ENCODE measurements at places on chromosomes 4 and X.

DNA sequence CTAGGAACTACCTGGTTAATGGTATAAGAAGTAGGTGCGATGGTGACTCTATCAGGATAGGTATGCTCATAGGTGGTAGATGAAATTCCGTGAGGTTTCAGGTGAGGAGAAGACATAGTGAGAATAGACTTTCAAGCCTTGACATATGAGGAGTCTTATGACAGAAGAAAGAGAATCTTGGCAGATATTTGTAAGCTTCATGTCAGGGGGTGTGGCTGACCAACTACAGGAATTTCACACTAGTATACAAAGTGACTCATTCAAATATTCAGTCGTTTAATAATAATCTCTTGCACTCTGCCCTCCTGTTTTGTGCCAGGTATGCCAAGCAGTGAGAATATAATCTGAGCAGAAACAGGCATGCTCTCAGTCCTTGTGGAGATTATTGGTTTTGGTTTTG, 22.8 kb downstream of the PACRGL start:
- no peak for DNase-seq

GRCh38 chr4:144411119-144411518, 234.8 kb upstream of the HHIP start:
- no peak for DNase-seq

DNA sequence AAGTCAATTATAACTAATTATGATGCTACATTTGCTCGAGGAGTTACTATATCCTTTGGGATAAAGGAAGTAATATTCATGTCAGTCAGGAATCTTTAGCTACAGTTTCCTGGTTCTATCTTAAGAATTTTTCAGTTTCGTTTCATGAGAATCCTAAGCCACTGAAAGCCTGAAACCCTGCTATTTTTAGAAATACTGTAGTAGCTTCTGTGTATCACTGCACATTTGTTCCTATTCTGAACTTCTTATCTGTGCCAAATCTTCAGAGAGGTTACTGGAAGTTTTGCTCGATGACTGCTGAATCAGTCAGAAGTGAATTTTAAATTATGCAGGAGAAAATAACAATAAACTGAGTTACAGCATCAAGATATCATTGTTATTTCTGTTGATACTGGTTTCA, 249.2 kb downstream of the TENM3 start:
- DNase-seq, result no peak

GRCh38 chr4:156941940-156942548, 29.6 kb downstream of the PDGFC start:
- DNase-seq, result no peak

- peak; percentile 98 for DNase-seq
These were observed at the start of gene CFAP99 for GRCh38 chr4:2418650-2419571. TSS of gene CFAP99 (plus strand) at chr4:2418955.

- DNase-seq, result no peak
These were observed 1.8 kb downstream of the PNCK start for GRCh38 chrX:153671589-153672530.

- DNase-seq, result no peak
These were observed 9.8 kb downstream of the CAPN6 start for GRCh38 chrX:111260451-111260850.

- DNase-seq, result no peak
These were observed 238.8 kb downstream of the LDB2 start for GRCh38 chr4:16659694-16660093.

DNA sequence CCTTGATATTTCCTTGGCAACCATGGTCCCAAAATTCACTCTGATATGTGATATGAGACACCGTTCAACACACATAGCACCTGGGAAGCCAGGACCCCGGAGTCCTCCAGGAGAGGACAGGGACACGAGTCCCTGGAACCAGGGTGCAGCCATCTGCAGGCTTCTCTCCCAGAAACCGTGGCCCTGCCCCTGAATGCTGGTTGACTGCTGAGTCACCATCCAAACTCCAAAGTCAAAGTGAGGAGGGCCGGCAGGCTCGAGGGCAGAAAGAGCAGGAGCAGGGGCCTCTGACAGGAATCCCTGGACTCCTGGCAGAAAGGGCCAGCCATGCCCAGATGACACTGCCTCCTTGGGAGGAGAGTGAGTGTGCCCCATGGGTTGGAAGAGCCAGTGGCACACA, 6.9 kb upstream of the PNMA6A start:
- DNase-seq, result no peak

- no peak for DNase-seq
These were observed 234.2 kb upstream of the MID1 start for GRCh38 chrX:10854594-10854993.

DNA sequence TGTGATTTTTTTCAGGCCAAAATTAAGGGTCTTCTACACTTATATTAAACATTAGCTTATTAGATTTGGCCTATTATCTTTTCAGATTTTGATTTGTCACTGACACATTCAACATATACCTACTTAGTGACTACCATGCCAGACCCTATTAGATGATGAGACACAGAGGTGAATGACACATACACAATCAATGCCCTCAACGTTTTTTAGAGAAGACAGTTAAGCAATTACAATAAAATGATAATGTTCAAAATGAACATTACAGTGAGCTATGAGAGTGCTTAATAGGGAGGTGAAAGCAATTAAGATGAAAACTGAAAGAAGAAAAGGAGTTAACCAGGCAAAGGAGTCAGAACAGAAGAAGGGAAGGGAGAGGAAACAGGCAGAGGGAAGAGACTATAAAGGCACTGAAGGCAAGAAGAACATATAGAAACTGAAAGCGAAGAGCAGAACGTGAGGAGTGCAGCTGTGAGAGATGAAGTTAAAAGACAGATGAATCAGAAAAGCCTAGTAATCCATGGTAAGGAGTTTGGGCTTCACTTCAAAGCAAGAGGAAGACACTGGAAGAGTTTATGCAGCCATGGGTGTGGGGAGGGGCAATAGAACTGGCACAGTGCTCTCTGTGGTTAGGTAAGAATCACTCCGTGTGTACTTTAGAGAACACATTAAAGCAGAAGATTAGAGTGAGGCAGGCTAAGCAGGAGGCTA, 119.0 kb downstream of the REELD1 start:
- no peak for DNase-seq

DNA sequence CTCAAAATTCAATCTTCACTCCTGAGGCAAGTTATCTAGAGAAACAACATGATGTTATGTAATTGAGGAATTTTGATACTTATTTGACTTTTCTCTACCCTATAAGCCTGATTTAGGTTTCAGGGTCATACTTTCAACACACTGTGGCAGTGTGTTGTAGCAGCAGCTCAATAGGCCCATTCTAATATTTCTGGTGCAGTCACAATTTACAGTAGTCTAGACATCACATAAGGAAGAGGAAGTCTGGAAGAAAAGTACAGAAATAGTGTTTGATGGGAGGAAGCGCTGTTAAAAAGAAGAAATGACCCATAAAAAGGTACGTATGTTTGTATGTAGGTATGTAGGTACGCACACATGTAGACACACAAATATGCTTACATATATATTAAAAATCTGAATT, 194.3 kb downstream of the ARHGAP24 start:
- no peak for DNase-seq

GRCh38 chrX:19883878-19884277, 3.5 kb downstream of the SH3KBP1 start:
- DNase-seq, result no peak

DNA sequence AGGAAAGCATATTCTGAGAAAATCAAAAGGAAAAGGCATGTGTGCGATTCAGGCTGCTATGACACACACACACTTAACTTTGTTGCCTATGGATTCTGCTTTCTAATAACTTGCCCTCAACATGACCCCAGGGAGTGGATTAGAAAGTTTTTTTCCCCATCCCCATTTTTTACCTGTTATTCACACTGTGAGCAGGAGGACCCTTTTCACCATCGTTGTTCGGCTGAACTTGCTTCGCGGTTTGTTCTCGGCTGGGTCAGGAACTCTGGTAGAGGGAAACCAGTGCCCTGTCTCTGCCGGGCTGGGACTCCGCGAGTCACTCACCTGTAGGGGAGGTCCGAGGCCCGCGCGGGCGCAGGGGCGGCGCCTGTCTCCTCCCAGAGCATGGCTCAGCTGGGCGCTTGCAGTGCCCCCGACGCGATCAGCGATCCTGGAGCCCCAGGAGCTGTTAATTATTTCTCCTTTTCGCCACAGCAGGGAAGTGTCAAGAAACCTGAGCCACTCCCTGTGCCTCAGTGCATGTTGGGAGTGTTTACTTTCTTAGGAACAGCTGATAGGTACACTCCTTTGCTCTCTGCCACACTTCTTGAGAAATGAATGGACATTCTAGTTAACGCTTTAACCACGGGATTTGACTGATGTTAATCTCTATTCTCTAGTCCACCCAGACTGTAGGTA, at the start of gene RASSF6:
RASSF6 (minus strand) TSS at position 322 of the 678 bp plus-strand sequence. CDS start 8,641 bp downstream, outside the sequence.
- no peak for DNase-seq

GRCh38 chr4:183130328-183131155, 31.5 kb downstream of the WWC2 start:
- DNase-seq, result no peak

- DNase-seq, result no peak
These were observed 897 bp upstream of the FBXL5 start for GRCh38 chr4:15656038-15656470.

DNA sequence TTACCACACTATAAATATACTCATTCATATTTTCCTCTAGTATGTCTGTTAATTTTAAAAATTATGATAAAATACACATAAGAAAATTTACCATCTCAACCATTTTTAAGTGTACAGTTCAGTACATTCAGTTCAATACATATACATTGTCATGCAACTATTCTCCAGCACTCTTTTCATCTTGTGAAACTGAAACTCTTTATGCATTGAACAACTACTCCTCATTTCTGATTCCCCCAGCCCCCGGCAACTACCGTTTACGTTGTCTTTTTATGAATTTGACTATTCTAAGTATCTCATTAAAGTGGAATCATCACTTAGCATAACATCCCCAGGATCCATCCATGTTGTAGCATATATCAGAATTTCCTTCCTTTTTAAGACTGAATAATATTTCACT, 8.7 kb downstream of the SMARCAD1 start:
- DNase-seq, result no peak

GRCh38 chr4:54855191-54855854, 197.6 kb downstream of the KIT start:
- no peak for DNase-seq

DNA sequence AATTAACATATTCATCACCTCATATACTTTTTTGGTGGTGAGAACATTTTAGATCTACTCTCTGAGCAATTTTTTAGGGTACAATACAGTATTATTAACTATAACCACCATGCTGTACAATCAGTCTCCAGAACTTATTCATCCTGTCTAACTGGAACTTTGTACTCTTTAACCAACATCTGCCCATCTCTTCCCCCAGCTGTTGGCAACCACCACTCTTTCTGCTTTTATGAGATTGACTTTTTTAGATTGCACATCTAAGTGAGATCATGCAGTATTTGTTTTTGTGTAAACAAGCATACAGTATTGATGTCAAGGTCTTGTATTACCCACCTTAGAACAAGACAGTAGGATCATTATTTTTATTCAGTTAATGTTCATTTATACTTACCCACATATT, 516.8 kb downstream of the RPA4 start:
- DNase-seq, result no peak

GRCh38 chrX:130719413-130719812, 183.6 kb downstream of the ENOX2 start:
- DNase-seq, result no peak

DNA sequence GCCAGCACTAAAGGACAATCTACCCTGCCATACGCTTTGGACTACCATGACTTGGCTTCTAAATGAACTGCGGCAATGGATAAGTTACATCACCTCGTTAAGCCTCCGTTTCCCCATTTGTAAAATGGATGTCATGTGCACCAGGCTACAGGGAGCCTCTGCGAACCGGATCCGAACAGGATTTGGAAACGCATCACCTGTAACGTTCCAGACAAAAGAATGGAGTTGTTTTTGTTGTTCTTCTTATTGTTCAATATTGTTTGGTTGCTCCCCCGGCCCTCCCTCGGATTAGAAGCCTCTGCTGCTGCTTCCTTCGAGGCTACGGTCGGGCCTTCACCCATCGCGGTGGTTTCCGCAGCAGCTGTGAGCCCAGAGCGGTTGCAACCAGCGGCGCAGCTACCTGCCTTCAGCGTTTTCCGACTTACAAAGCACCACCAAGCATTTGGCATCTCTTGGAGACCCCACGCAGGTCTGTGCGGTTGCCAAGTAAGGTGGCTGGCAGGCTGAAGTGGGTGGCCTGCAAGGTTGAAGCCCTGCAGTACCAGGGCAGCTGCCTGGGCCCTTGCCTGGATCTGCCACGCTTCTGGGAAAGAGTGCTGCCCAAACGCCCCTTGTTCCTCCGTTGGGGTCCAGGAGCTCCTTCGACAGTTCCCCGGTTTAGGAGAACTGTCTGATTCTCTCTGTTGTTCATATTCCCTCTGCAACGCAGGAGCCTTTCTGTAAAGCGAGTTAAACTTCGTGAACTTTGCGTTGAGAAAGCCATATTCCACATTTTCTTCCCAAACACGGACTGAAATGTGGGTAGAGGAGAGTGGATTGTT, 7.1 kb downstream of the NKX3-2 start:
- DNase-seq, result no peak

- no peak for DNase-seq
These were observed 72.0 kb downstream of the FRMPD4 start for GRCh38 chrX:12210196-12210815.

- no peak for DNase-seq
These were observed 77.6 kb downstream of the COX18 start for GRCh38 chr4:72991873-72992272.

GRCh38 chr4:102871772-102872171, 3.0 kb downstream of the CISD2 start:
- DNase-seq, result no peak

GRCh38 chr4:87843936-87844335, 11.2 kb downstream of the MEPE start:
- DNase-seq, result no peak

- no peak for DNase-seq
These were observed 87.2 kb upstream of the MCF2 start for GRCh38 chrX:139795196-139795595.

GRCh38 chr4:37909332-37910090, 18.6 kb downstream of the TBC1D1 start:
- no peak for DNase-seq

GRCh38 chrX:31540313-31540712, 468.5 kb upstream of the FTHL17 start:
- no peak for DNase-seq

DNA sequence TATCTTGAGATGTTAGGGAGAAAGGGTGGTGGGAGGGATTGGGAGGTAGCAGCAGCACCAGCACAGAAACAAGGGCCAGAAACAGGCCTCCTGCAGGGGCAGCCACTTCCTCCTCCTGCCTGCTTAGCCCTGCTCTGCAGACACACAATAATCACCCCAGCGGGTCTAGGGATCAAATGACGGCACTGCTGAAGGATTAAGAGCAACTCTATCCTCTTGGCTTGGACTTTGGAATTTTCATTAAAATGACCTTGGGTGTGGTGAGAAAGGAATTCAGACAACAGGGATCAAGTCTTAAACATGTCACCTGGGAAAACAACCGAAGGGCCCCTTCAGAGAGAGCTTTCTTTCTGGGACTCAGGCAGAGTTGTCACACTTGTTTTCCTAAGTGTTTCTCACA, 353.4 kb downstream of the SPRY1 start:
- no peak for DNase-seq

GRCh38 chr4:100644150-100644549, 126.3 kb upstream of the EMCN start:
- no peak for DNase-seq

All from stimulated activated CD4-positive, alpha-beta T cell treated with anti-CD3 and anti-CD28 coated beads, Interleukin-2, amount 100 ng/mL, for 4 hours (primary cell).